BJ (cell line): ENCODE measurements at places on chromosomes 11 and 22. TPM values are rescaled to one million over a fixed set of nuclear protein-coding genes. Genes with fewer than 3 reads are reported as not detected.

Gene CSF2RB
- 0.02 TPM in 2 replicates for polyA plus RNA-seq

GRCh38 chr11:112156956-112157766, 6.7 kb downstream of the IL18 start:
- DNase-seq: peak; percentile 99

GRCh38 chr11:83546368-83546767, 260.2 kb upstream of the CCDC90B start:
- no peak for DNase-seq

DNA sequence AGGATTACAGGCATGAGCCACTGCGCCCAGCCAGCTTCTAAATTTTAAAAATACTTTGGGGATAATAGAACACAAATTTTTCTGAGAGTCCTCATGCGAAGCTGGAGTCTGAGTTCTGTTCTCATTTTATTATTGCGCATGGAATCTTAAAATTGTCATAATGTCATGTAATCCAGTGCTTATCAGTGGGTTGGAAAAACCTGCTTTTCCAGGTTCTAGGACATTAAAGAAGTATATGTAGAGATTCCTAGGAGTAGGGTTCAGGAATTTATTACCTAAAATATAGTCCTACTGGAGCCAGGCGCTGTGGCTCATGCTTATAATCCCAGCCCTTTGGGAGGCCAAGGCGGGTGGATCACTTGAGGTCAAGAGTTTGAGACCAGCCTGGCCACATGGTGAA, 4.6 kb upstream of the E2F8 start:
- DNase-seq: no peak

DNA sequence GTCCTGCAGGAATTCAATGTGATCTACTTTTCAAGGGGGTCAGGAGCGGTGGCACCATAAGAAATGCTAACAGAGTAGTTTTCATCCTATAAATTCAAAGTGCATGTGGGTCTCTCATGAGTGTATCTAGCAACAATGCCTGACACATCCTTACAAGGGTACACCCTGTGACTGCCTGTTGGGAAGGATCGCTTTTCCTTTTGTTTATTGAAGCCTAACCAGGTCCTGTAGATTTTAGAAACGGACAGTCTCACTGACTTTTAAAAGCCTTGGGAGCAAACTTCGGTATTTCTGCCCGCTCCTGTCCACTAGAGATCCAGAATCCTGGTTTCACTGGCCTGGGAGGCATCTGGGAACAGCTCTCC, 102.4 kb downstream of the MICAL2 start:
- no peak for DNase-seq

DNA sequence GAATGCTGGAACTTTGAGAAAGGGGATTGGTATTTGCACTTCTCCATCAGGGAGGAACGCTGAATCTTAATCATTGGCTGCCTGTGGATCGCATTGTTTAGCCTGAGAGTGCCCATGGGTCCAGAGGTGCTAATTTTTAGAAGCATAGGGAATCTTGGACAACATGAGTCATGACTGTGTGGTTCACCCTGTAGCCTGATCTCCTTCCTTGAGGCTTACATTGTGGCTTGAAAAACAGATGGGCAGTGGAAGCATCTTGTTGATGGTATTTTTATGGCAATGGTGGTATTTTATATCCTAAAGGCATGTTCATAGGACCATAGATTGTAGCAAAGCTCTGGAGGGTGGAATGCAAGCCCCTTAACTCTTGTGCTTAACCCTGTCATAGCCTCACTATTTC, 99.2 kb upstream of the DBX1 start:
- no peak for DNase-seq

Gene SLC5A1
- not detected in 2 replicates for polyA plus RNA-seq

- DNase-seq: no peak
These were observed 612.5 kb upstream of the LUZP2 start for GRCh38 chr11:23884341-23884740.

DNA sequence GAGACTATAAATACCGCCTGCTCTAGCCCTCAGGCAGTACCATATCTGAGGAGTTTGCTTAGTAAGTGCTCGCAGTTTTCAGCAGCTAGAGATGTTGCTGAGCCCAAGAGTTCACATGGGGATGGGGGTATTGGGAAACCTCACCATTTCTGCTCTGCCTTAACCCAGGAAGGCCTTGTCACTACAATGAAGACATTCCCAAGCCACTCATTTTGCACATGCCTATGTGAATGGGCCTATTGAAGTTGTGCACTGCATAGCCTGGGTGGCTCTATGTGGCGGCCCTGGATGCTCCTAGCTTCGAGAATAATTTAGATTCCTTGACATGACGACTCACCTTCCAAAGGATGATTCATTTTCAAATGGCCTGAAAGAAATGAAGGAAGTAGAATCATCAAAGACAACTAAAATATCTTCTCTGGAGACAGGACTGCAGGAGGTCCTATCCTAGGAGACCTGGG, 163.4 kb downstream of the ADAMTS15 start:
- peak; percentile 86 for DNase-seq

Gene OSBP2
- polyA plus RNA-seq: 0.38 and 0.77 TPM in 2 replicates

- DNase-seq: no peak
These were observed 90.5 kb downstream of the UBASH3B start for GRCh38 chr11:122746050-122746478.

- DNase-seq: no peak
These were observed 3.5 kb upstream of the PIK3C2A start for GRCh38 chr11:17211286-17211685.

DNA sequence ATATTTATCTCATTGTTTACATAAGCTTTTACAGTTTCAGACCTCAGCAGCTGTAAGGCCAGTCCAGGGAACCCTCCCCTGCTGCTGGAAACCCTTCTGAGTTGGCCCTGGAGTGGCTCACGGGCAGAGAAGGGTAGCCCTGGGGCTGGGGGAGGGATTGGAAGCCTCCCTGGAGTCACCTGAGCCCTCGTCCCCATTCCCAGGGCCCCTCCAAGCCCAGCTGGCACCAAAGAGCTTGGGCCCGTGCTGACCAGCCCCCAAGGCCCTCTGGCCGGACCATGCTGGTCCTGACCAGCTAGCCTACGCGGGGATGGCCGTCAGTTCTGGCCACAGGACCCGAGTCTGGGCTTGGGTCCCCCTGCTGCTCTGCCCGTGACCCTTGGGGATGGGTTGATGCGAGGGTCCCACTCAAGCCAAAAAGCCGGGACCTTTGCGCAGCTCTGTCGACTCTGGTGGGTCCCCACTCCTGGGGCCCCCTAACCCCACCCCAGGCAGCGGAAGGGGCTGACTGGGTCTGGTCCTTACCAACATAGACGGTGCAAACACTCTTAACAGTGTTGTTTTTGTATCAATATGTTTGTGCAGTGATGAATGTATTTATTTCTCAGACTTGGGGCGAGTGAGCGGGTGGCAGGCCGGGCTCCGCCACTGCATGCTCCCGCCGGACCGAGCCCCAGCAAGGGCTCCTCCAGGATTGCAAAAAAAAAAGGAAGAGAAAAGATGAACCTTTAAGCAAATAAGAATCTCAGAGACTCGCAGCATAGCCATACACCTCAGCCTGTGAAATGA, 17.5 kb upstream of the TMEM191C start:
- DNase-seq: no peak
